ENCODE measurements at places on chromosomes 3 and 15.
A peak's percentile ranks its signal among the peaks of the same experiment; 100 is the strongest.

DNA sequence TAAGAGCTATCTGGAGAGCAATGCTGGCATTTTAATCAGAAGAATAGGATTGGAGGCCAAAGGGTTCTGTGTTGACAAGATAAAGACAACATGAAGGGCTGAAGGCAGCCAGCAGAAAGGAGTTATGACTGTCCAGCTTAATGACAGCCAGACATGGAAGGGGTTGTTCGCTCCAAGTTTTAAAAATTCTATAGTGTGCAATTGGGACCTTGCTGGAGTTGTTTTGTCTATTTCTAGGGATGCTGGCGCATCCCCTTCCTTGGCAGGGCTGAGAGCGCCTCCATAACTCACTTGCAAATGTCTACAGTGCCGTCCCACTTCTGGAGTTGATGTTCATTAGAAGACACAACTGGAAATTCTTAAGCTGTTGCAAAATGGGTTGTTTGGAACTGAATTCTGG lies 200.7 kb downstream of the TLE3 start:
- no peak for DNase-seq

GRCh38 chr15:72272213-72272996 lies at the start of gene PARP6:
Gene PARP6 (minus strand): TSS chr15:72272554. CDS start chr15:72267477, 5,077 bp downstream.
- peak; percentile 98 for DNase-seq

GRCh38 chr3:47012342-47013230 lies 33.1 kb downstream of the NBEAL2 start:
- no peak for DNase-seq

DNA sequence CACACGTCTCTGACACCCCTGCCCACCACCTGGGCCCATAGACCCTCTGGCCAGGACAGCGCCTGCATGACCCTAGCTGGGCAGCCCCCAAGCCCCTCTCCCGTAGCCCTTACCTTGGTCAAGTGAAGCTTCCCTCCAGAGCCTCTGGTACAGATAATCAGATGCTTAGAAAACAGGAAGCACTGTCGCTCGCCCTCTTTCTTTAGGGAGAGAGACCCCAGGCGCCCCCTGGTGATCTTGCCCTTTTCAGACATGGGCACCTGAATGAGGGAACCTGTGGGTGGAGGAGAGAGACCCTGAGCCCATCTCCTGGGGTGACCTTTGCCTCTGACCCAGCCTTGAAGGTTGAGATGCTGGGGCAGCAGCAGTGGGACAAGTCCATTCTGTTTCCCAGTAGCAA lies 65.4 kb downstream of the RASGRF1 start:
- DNase-seq, result no peak

DNA sequence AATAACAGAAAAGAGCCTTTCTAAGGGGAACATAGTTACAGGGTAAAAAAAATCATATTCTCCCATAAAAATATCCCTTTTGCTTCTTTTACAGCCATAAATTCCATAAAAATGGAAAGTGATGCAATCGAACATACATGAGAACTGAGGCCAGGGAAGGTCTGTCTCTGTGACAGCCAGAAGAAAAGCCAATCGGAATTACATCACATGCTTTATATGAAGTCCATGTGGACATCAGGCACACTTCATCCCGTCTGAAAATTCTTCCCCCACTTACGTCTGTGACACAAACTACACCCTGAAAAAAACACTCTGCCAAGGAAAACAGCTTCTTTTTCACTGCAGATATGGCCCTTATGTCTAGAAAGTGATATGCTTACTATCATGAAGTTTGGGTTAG lies 323.5 kb downstream of the ERC2 start:
- no peak for DNase-seq

GRCh38 chr3:77304700-77305021 lies 264.8 kb downstream of the ROBO2 start:
- DNase-seq, result no peak

DNA sequence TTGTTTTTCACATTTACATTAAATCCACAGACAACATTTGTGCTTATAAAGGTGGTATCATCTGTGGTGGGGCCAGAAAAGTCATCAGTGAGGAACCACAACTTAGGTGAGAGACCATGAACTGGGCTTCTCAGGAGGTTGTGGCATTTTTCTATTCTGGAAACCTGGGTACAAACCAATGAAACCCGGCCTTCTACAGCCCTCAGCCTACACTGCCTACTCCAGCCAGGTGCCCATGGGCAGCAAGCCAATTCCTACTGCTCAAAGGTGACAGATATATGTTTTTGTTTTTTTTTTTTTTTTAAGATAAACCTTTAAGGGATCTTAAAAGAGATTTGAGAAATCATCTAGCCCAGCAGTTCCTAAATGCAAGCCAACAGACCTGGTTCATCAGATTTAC lies 20.3 kb downstream of the SPG21 start:
- DNase-seq, result no peak

Data from heart right ventricle (tissue), 16 donors.